Fibroblast of villous mesenchyme (primary cell): ENCODE measurements at places on chromosomes 2 and 18. TPM values are rescaled to one million over a fixed set of nuclear protein-coding genes. Genes with fewer than 3 reads are reported as not detected.

- DNase-seq: no peak
Measured at GRCh38 chr2:20578266-20578894, 72.5 kb downstream of the HS1BP3 start.

- DNase-seq: peak; percentile 17
Measured at GRCh38 chr2:138922973-138923563, 142.9 kb upstream of the NXPH2 start.

DNA sequence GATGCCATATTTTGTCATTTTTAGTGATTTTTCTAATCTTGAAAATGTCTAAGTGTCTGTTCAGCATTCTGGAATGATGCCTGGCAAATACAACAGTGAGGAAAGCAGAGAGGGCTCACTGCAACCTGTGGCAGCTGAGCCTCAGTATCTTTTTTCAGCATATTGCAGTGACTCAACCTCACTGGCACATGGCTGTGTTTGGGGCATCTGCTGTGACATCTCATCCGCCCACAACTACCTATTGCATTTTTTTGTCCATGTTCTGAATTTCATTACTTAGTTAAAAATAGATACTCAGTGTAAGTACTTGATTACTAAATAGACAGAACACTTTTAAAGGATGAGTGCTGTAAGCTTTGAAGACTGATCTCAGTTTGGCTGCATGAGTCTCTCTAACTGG, 10.7 kb downstream of the BABAM2 start:
- DNase-seq: no peak

The TMEM17 gene
- total RNA-seq: 1.6 and 3.0 TPM in 2 replicates

The VIT gene
- under 0.01 TPM in 1 of 2 replicates, not detected in the other for total RNA-seq

The PRSS56 gene
- not detected in 2 replicates for total RNA-seq

DNA sequence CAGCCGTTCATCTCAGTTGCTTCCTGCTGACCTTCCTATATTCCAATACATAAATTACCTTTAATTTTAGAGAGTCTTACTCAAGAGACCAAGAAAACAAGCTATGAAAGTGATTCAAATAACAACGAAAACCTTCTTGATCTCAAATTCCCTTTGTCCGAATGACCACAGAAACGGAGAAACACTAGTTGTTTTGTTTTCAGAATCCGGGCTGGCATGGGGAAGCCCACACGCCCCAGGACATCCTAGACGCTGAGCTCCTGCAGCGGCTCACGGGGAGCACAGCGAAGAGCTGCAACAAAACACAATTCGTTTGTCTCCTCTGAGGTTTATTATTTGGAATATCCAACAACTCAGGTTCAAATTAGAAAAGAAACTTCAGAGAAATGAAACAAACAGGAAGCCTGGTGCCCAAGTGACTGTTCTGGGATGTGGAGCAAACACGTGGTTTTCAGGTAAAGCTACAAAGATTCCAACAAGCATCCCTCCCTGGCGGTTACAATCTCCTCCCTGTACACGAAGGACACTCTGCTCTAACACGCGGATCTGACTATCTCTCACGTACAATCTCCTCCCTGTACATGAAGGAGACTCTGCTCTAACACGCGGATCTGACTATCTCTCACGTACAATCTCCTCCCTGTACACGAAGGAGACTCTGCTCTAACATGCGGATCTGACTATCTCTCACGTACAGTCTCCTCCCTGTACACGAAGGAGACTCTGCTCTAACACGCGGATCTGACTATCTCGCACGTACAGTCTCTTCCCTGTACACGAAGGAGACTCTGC, 237.5 kb downstream of the TWIST2 start:
- no peak for DNase-seq

DNA sequence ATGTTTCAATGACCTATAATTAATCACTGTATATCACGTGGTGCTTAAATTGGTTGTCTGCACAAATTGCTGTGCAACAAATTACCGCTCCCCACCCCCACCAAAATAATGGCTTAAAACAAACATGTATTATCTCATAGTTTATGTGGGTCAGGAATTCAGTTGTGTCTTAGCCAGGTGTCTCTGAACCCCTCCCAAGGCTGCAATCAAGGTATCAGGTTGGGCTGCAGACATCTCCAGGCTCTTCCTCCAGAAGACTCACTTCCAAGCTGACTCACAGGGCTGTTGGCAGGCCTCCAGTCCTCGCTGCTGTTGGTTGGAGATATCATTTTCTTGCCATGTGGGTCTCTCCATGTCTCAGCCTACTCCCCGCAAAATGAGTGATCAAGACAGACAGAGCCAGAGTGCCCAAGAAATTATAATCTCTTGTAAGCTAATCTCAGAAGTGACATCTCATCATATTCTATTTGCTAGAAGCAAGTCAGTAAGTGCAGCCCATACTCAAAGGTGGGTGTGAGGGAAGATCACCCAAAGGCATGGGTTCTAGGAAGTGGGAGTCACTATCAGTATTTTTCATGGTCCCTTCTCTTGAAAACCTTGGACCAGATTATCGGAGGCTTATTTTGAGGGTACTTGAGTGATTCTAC, 38.4 kb downstream of the SPC25 start:
- DNase-seq: peak; percentile 47

The TMEM198 gene
- 2.6 and 2.9 TPM in 2 replicates for total RNA-seq

GRCh38 chr2:69767034-69767433, 25.1 kb downstream of the ANXA4 start:
- DNase-seq: peak; percentile 98

GRCh38 chr2:82256983-82257632, 1952.6 kb upstream of the LRRTM1 start:
- DNase-seq: no peak

DNA sequence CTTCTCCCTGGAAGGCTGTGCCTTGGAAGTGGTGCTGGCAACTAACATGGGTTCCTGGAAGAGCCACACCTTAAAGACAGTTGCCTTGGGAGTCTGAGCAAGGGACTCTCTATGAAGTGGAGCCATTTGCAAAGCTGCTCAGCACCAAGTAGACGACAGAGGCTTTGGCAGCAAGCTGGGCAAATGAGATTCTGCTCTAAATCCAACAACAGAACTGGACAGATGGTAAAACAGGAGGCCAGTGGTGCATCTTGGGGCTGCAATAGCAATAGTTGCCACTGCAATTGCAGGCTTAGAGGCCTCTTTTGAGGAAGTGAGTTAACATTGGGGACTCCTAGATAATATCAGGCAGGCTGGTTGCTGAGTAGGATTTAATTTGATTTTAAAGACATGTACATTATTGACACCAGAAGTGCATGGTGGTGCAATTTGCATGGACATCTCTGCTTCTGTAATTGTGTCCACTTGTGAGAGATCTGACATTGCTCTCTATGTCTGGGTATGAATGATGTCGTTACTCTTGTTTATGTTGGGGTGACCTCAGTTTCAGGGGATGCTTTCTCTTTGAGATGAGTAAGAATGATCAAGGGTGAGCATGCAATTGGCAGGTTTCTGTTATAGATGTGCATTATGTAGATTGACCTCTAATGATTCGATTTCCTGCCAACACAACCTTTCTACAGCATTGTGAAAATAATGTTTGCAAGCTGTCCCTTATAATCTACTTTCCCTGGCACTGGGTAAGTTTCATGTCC, 568.3 kb upstream of the MEX3C start:
- no peak for DNase-seq

The DNAJC5G gene
- not detected in 2 replicates for total RNA-seq

DNA sequence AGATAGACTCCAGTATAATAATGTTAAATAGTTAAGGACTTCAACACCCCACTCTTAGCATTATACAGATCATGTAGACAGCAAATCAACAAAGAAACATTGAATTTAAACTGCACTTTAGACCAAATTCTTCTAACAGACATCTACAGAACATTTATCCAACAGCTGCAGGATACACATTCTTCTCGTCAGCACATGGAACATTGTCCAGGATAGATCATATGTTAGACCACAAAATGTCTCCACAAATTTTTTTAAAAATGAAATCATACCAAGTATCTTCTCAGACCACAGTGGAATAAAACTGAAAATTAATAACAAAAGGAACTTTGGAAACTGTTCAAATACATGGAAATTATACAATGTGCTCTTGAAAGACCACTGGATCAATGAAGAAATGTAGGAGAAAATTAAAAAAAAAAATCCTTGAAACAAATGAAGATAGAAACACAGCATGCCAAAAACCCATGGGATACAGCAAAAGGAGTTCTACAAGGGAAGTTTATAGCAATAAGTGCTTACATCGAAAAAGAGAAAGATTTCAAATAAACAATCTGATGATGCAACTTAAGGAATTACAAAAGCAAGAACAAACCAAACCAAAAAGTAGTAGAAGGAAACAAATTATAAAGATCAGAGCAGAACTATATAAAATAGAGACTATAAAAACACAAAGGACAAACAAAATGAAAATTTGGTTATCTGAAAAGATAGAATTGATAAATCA, 12.3 kb upstream of the SPP2 start:
- DNase-seq: peak; percentile 36

The SOWAHC gene
- 9.3 and 10.8 TPM in 2 replicates for total RNA-seq

DNA sequence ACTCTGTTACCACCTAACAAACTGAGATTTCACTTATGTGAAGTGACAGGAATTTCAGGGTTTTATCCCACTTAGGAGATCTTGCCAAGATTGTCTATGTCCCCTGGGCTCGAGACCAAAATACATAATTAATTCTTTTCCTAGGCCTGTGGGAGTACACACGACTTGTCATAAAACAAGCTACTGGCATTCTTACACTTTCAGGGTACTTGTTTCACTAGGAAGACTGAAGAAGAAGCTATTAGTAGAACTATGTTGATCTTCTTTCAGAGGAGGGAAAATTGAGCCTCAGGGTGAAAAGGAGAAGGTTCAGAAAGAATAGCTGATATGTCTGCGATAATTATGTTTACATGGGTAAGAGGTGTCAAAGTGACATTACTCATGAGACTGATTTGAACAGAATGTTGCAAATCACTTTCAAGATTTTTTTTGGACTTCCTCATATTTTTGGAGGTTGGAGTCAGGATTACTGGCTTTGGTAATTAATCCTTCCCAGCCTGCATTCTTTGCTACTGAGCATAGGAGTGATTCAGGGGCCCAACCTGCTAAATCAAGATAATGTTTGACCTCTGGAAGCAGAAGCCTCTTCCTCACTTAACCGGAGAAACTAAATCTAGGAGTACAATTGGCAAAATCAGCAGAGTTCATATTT, 240.0 kb upstream of the NT5C1B start:
- peak; percentile 41 for DNase-seq

GRCh38 chr2:158723921-158724802, 71.0 kb upstream of the DAPL1 start:
- DNase-seq: peak; percentile 7

GRCh38 chr2:16096962-16097361, 156.6 kb downstream of the MYCN start:
- DNase-seq: no peak

The CNRIP1 gene
- 24.6 and 25.1 TPM in 2 replicates for total RNA-seq

DNA sequence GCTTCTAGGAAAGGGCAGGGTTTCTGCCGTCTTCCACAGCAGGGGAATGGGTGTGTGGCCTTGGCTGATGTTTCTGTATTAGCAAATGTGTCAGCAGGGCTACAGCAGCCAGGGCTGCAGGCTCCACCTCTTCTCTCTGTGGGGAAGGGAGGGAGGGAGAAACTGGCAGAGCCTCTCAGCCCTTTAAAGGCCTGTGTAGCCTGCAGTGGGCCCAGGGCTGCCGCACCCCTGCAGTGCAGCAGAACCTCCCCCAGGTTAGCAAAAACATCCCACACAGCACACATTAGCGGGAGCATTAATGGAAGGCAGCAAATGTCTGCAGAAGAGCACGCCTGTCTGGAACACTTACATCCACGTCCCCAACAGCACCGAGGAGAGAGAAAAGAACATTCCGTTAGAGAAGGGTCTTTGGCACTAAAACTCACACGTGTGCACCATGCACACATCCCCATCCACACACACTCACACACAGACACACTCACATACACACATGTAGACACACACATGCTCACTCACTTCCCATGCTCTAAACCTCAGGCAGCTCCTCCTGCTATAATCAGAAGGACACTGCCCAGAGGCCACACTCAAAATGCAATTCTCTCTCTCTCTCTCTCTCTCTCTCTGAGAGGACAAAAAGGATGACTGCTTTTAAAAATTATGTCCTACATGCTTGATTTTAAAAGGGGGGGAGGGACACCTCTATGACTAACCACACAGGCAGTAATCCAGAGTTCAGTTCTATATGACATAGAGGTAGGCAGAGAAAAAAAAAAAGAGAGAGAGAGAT, 24.1 kb downstream of the MRPL35 start:
- peak; percentile 40 for DNase-seq
